HFFc6 (cell line): ENCODE measurements at places on chromosomes 12 and 14.

DNA sequence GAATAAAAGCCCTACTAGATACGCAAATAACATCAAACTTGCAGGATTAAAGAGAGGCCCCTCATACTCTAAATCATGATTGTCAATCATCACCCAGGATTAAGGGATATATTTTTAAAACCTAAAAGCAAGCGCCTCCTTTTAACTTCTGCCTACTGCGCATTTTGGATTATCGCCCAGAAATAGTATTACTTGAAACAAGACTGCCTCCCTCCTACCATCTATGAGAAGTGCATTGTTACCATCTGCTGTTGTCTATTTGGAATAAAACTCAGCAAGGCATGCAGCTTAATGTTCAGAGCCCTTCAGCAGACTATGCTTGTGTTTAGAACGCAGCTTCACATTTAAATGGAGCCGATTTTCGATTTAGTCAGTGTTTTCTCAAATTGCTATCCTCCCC lies 79.6 kb downstream of the EXOC5 start:
- DNase-seq: peak; percentile 7

- peak; percentile 78 for DNase-seq
These were observed 32.0 kb downstream of the RTL1 start for GRCh38 chr14:100871234-100872186.

- no peak for DNase-seq
These were observed 395.0 kb downstream of the EGLN3 start for GRCh38 chr14:33555710-33556350.

GRCh38 chr14:95297832-95298231 lies 21.9 kb downstream of the CLMN start:
- DNase-seq: no peak

GRCh38 chr14:100868621-100869370 lies 34.7 kb downstream of the RTL1 start:
- DNase-seq: no peak

GRCh38 chr12:51773145-51773869 lies 75.2 kb downstream of the FIGNL2 start:
- DNase-seq: peak; percentile 80

DNA sequence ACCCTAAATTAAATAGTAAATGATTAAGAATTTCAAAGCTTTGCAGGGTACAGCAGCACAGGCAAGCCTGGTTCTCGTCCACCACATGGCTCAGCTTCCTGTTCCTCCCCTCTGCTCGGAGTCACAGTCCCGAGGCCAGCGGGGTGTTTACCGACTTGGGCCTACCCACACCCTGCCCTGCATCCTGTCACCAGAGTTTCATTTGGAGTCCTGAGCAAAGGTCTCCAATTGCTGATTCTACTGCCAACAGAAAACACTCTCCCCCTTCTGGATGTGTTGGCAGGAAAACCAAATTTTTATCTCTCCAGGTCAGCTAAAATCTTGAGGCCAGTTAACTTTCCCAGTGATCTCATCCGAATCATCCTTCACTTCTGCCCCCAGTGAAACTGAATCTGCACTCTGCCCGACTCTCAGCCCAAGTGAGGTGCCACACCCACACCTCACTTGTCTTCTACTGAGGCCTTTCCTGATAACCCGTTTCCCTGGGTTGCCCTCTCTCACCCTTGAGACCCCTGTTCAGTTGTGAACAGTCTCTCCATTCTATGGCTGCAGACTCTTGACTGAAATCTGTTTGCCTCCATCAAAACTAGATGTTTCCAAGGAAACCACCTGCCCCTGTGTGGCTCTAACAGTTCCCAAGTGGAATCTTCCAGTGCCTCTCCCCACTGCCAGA lies 71.2 kb downstream of the VCPKMT start:
- DNase-seq: peak; percentile 86

GRCh38 chr12:120468821-120469449 lies 613 bp downstream of the SRSF9 start:
- DNase-seq: peak; percentile 16

DNA sequence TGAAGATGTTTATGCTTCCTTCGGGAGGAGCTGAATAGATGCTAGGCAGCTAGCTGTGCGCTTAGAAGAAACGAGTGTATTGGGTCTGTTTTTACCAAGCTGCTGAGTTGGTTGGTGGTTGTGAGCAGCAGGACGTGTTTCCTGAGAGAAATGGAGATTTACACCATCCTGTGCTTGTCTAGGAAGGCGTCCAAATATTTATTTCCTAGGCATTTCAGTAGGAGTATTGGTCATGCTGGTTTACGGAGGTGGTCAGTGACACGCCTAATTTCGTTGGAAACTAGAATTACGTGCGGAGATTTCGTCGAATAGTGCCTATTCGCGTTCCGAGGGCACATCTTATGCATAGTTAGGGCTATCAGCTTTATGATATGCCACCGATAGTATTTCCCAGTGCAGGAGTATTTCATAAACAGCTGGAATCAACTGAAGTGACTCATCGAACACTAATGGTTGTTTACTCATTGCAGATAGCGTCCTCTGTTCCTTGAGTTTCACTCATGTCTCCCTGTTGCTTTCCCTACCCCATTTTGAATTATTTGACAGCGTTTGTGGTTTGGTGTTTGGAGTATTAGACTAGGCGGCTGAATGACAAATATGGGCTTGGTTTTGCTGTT lies 780 bp downstream of the TBC1D15 start:
- DNase-seq: peak; percentile 71

GRCh38 chr14:55238019-55238680 lies 33.1 kb upstream of the FBXO34 start:
- no peak for DNase-seq

DNA sequence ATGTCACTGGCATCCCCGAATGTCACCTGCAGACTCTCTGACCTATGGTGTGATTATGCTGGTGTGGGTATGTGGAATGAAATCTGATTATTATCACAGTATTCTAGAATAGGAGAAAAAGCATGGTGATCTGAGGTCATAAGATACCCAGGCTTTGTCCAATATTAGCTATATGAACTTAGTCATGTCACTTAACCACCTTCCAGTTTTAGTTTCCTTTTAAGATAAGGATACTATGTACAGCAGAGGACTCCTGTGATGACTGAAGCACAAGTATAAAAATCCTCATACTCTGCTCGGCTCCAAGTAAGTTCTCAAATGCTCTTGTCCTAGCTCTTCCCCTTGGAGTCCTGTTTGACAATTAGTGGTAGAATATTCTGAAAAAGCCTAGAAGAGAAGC lies 2.8 kb downstream of the GNS start:
- no peak for DNase-seq

- no peak for DNase-seq
These were observed 261.8 kb downstream of the ATP23 start for GRCh38 chr12:58202933-58203718.

DNA sequence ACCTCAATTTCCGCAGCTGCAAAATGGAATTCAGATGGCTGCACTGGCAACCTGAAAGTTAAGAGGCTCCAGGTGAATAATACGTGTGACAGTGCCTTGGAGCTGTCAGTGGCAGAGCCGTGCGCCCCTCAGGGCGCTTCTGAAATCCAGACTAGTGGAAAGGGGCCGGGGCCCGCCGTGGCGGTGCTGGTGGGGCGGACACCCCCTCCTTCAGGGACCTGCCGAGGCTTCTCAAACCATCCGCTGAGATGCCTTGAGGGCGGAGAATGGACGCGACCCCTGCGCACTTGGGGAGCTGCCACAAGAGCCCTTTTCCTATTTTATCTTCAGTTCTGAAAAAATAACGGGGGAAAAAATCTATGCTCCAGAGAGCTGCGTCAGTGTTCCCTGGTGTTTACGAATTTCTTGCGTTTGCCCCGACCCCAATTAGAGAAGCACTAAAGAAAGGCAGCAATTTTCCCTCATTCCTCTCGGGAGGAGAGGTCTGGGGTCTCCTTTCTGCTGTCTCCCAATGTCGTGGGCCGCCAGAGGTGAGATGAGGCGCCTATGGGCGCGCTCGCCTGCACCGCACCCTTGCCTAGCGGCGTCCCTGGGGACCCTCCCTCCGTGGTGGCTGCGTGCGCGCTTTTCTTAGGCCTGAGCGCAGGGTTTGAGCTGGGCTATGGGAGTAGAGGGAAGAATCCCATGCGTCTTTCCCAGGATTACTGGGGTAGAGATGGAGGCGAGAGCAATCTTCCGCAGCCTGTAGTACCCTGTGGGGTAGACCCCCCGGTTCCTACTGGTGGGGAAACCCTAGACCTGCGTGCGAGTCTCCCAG lies 2.2 kb downstream of the NOS1 start:
- DNase-seq: no peak

DNA sequence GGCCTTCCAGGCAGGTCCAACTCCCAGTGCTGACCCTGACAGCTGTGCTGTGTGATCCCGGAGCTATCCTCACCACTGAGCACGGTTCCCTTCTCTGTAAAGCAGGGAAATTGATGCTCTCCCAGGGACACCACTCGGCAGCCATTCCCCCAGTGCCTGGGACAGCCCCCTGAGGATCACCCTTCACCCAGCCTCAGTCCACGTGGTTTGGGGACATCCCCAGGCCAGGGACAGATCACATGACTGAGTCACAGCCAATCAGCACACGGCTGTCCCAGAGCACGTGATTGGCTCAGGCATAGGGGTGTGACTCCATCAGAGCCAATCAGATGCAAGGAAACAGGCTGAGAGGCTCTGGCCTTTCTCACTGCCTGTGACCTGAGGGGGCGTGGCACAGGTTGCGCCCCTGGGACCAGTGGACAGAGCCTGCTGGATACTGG lies 68.8 kb upstream of the SFSWAP start:
- DNase-seq: no peak

DNA sequence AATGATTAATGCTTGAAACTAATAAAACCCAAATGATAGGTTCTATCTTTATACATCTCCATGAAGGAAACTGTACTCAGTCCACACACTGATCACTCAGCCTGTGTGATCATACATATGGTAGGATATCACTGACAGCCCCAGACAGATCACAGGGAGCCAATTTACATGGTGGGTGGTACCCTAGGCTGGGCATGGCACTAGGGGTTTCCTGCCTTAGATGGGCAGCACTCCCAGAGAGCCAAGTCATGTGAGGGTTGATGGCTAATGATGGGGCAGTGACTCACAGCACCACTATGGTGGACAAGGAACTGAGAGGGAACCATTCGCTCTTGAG lies 89.6 kb upstream of the PTPRR start:
- DNase-seq: no peak

GRCh38 chr12:88604646-88605045 lies 24.4 kb upstream of the KITLG start:
- DNase-seq: no peak

DNA sequence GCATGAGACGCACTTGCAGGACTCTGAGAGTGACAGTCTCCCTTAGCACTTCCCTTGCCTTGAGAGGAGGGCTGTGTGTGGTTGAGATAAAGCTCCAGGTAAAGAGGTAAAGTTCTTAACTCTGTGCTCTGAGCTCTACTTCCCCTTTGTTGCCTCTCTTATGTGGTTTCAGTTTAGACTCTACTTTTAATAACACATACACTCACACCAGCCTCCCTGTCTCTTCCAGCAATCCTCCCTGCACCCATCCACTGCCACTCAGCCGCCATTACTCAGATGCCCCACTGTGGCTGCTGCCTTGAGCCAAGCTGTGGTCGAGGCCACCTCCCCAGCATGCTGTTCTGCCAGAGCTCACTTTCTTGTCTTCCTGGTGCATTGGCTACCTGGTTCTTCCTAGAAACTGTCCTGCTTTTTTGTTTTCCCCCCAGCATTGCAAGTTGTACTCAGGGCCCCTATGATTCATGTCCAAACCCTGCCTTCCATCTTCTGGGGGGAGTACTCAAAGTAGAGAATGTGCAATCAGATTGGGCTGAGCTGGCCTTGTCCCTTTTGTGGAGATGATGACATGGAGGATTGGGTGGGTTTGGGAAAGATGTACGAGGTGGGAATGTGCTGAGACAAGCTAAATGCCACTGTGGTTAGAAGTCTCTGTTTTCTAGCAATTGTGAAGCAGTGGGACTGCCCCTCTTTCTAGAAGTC lies 115.5 kb upstream of the PARP11 start:
- no peak for DNase-seq

DNA sequence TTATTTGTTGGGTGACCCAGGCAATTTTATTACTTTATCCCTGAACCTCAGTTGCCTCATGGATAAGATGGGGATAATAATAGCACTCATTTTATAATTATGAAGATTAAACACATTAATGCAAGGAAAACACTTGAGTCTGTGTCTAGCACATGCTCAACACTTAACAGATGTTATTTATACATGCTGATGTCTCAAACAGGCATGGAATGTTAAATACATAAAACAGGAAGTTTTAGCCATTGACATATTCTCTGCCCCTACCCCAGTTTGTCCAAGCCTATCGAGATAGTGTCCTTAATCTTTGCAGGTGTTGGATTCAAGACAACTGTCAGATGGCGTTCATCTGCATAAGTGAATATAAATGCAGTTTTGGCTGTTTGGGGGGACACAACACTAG lies 109.8 kb downstream of the SCAF11 start:
- DNase-seq: no peak

DNA sequence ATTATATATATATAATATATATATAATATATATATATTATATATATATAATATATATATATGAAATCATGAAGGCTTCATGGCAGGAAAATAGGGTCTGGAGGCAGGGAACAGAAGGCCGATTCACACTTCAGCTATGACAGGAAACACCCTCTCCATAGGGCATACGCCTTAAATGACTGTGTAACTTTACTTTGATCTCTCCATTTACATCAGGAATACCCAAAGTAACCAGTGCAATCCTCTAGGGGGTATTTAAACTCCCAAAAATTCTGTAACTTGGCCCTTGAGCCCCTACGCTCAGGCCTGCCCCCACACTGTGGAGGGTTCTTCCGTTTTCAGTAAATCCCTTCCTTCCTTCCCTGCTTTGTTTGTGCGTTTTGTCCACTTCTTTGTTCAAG lies 40.4 kb upstream of the PPP2R5C start:
- DNase-seq: no peak

GRCh38 chr12:42128327-42128726 lies 16.3 kb downstream of the GXYLT1 start:
- no peak for DNase-seq

DNA sequence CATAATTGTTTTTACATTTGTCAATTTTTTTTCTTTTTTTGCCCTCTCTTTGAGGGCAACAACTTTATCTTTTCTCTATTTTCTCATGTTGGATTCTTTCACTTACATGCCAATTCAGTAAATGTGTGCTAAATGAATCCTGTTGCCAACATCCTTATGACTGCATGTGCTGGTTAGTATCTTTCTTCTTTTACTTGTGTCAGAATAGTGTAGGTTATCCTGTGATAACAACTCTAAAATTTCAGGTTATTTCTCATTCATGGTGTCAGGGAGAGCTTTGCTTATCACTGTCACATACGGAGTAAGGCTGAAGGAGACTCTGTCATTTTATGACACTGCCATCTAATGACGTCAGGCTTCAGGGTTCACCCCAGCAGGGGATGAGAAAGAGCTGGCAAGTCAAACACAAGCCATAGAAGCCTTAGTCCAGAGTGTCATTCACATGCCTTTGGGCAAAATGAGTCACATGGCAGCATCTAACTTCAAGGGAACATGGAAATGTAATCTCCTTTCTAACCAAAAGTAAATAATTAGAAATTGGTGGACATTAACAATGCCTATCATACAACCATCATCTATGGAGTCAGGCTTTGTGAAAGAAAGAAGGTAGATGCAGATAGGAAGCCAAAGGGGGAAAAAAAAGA lies 242.5 kb upstream of the ATP2B1 start:
- peak; percentile 88 for DNase-seq

- no peak for DNase-seq
These were observed 105.7 kb downstream of the CRADD start for GRCh38 chr12:93782853-93783252.

GRCh38 chr14:102493096-102493495 lies 16.5 kb downstream of the ANKRD9 start:
- no peak for DNase-seq
